ENCODE measurements at places on chromosomes 11 and 22. TPM values are rescaled to one million over a fixed set of nuclear protein-coding genes. Genes with fewer than 3 reads are reported as not detected.

Gene KRTAP5-7
- not detected for total RNA-seq

Gene MS4A3
- total RNA-seq, result not detected

Gene C11orf86
- not detected for total RNA-seq

Gene C11orf16
- total RNA-seq, result not detected

Gene TMPRSS13
- not detected for total RNA-seq

Gene LIN7C
- total RNA-seq, result 45.3 TPM

Gene APOL4
- 7.8 TPM for total RNA-seq

Gene MAPK11
- total RNA-seq, result 2.9 TPM

Gene TREH
- total RNA-seq, result not detected

Gene RAB1B
- total RNA-seq, result 86.4 TPM

Gene TYMP
- 44.3 TPM for total RNA-seq

GRCh38 chr22:42786606-42787356 is 66.1 kb upstream of the A4GALT start:
- H3K27me3 ChIP-seq, result no peaks in the 10 kb centered on the region
- H3K36me3 ChIP-seq, result no peaks in the 10 kb centered on the region
- no peak overlapping the region for H3K27ac ChIP-seq
- no peak overlapping the region for H3K4me3 ChIP-seq

GRCh38 chr22:29750559-29751538 is 16.0 kb downstream of the ZMAT5 start:
- peaks cover 22% of the 10 kb centered on the region for H3K36me3 ChIP-seq
- H3K27ac ChIP-seq, result no peak overlapping the region
- no peaks in the 10 kb centered on the region for H3K27me3 ChIP-seq

DNA sequence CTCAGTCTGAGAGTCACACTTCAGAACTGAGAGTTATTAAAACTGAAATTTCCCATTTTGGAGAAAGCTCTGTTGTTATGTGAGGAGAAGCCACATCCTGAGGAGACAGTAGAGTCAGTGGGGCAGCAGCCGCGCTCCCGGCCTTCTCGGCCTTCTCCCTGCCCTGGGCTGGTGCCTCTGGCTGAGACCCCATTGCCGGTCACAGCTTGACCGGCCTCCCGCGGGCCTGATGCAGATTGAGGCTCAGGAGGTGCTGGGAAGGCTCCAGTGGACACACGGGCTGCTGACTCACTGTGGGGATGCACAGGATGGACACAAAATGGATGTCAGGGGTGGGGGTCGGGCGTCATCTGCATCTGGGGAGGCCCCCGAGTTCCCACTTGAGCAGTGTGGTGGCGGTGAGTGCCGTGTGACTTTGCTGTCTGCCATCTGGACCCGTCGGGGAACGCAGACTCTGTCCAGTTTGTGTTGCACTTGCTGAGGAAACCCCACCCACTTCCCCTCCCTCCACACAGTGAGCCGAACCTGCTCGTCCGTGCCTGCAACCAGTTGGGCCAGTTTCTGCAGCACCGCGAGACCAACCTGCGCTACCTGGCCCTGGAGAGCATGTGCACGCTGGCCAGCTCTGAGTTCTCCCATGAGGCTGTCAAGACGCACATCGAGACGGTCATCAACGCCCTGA is 50.1 kb downstream of the MUC6 start:
- H3K4me1 ChIP-seq, result no peaks in the 10 kb centered on the region
- H3K27ac ChIP-seq, result no peak overlapping the region
- H3K27me3 ChIP-seq, result no peaks in the 10 kb centered on the region
- peaks cover 87% of the 10 kb centered on the region for H3K36me3 ChIP-seq
- no peak overlapping the region for H3K4me3 ChIP-seq

DNA sequence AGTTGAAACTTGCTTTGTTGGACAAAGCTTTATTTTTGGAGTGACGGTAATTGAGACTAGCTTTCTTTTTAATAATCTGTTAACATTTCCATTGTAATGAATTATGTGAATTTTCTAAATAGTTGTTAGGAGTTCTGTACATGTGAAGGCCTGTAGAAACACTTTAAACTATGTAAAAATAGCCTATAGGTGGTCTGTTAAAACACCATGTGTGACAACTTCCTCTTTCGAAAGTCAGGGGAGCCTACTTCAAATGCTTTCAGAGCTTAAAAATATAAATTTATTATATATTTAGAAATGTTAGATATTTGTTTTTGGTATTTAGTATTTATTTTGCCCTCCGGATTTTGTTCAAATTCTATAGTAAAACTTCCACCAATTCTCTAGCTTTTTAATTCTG is 28.7 kb downstream of the DDIAS start:
- no peaks in the 10 kb centered on the region for H3K4me1 ChIP-seq
- no peaks in the 10 kb centered on the region for H3K36me3 ChIP-seq
- no peak overlapping the region for H3K4me3 ChIP-seq
- no peak overlapping the region for H3K27ac ChIP-seq

- no peak overlapping the region for H3K4me3 ChIP-seq
- no peaks in the 10 kb centered on the region for H3K4me1 ChIP-seq
- H3K36me3 ChIP-seq, result no peaks in the 10 kb centered on the region
- no peak overlapping the region for H3K27ac ChIP-seq
These were observed 58.8 kb downstream of the FZD4 start for GRCh38 chr11:86896441-86896841.

GRCh38 chr22:45600790-45601730 is 70.6 kb upstream of the ATXN10 start:
- DNase-seq, result peak; percentile 66
- H3K4me1 ChIP-seq, result no peaks in the 10 kb centered on the region
- H3K36me3 ChIP-seq, result no peaks in the 10 kb centered on the region
- H3K27me3 ChIP-seq, result no peaks in the 10 kb centered on the region

DNA sequence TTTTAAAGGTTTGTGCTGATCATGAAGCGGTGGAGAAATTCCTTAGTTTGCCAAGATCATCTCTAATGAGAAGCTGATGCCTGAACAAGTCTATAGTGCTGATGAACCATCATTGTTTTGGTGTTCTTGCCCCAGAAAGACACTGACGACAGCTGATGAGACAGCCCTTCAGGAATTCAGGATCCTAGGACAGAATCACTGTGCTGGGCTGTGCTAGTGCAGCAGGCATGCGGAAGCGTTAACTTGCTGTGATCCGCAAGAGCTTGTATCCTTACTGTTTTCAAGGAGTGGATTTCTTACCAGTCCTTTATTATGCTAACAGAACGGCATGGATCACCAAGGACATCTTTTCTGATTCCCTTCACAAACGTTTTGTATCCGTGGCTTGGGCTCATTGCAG is 104.1 kb downstream of the TBC1D22A start:
- no peak overlapping the region for H3K4me3 ChIP-seq
- peaks cover 6% of the 10 kb centered on the region for H3K36me3 ChIP-seq
- H3K27me3 ChIP-seq, result no peaks in the 10 kb centered on the region
- DNase-seq, result no peak
- H3K4me1 ChIP-seq, result no peaks in the 10 kb centered on the region
- no peak overlapping the region for H3K27ac ChIP-seq

GRCh38 chr11:77654770-77655434 is 17.3 kb upstream of the CLNS1A start:
- no peaks in the 10 kb centered on the region for H3K27me3 ChIP-seq
- no peak overlapping the region for H3K27ac ChIP-seq
- H3K36me3 ChIP-seq, result no peaks in the 10 kb centered on the region
- no peak overlapping the region for H3K4me3 ChIP-seq
- H3K4me1 ChIP-seq, result no peaks in the 10 kb centered on the region
- no peak for DNase-seq

DNA sequence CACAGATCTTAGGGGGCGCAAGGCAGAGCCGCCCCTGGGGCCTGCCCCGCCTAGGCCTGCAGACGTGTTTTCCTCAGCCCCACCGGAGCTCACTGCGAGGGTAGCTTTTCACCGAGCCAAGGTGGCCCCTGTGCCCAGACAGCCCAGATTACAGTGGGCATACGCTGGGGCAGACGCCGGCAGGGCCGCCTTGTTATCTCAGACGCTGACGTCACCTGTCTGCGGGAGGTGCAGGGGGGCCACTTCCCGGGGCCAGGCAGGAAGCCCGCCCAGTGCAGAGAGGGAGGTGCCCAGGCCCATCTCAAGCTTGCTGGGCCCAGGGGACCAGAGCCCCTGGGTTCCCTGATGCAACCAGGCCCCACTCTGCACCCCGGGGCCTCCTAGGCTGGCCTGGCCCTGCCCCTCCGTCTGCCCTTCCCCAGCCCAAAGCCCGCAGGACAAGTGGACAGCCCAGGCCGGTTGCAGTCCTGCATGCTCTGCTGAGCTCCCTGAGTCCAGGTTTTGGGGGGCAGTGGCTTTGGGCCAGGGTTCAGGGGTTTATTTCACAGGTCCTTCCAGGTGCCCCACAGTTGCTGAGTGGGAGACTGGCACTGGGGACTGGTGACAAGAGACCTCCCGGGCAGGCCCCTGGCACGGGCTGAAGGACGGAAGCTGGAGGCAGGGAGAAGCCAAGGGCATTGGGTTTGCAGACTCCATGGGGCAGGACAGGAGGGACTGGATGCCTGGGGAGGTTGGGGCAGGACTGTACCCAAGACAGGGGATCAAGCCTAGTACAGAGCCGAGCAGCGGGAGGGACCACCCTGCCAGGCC is 38.6 kb downstream of the IGF2 start:
- no peaks in the 10 kb centered on the region for H3K36me3 ChIP-seq
- H3K4me3 ChIP-seq, result no peak overlapping the region
- H3K27me3 ChIP-seq, result no peaks in the 10 kb centered on the region
- H3K4me1 ChIP-seq, result peaks cover 17% of the 10 kb centered on the region

GRCh38 chr11:83257761-83258168 is 28.4 kb downstream of the CCDC90B start:
- no peak for DNase-seq
- no peaks in the 10 kb centered on the region for H3K27me3 ChIP-seq
- no peak overlapping the region for H3K27ac ChIP-seq
- peaks cover 10% of the 10 kb centered on the region for H3K36me3 ChIP-seq

DNA sequence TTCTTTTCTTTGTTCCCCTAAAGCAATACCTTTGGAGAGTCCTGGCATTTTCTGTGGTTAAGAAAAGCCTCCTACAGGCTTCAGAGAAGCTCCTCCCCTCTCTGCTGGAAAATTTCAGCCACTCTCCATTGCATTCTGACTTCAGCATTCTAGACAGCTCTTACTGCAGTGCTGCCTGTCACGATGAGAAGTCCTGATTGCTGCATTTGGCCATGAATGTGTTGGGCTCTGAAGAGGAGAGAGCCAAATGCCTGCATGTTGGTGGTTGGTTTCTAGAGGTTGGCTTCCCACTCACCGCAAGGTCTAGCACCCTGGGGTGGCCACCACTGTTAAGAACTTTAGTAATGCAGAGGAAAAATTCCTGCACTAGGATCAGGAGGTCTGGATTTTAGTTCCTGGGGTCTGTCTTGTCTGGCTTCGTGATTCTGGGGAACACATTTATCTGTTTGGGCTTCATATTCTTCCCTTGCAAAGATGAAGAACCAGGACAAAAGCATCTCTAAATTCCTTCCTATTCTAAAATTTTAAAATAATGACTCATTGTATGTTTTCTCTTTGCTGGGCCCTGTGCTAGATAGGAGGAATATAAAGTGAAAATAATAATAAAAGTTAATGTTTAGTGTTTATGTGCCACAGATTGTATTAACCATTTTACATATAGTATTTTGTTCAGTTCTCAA is 38.1 kb downstream of the COA4 start:
- H3K4me1 ChIP-seq, result no peaks in the 10 kb centered on the region
- H3K4me3 ChIP-seq, result no peak overlapping the region
- H3K27ac ChIP-seq, result no peak overlapping the region
- no peaks in the 10 kb centered on the region for H3K27me3 ChIP-seq
- H3K36me3 ChIP-seq, result peaks cover 11% of the 10 kb centered on the region

DNA sequence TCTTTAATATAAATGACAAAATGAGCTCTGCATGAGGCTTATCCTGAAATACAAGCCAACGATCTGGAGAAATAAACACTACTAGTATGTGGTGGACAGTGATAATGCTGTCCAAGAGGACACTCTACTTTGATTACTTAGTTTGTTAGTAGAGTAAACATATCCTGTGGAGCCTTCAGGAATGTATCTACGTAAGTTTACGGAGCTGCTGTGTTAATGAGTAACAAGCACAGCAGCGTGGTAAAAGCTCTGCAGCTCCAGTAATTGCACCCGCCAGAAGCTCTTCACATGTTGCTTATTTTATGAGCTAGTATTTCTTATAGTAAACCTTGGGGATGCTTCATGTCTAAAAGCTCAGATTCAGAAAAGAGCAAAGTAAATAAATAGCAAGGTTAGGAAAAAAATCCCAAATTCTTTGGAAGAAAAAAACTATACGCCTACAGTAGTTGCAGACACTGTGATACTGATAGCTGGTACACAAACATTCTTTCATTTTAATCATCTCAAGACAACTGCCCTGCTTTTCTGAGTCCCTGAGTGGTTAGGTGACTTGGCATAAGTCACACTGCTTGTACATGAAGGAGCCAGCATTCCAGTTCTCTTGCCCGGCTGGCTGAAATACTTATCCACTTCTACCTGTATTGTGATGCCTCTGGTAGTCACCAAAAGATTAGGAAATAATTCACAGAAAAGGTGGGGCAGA is 32.7 kb upstream of the CCDC34 start:
- peak overlapping the region; percentile 52 for H3K27ac ChIP-seq
- no peaks in the 10 kb centered on the region for H3K36me3 ChIP-seq
- DNase-seq, result no peak
- peaks cover 56% of the 10 kb centered on the region for H3K4me1 ChIP-seq
- no peak overlapping the region for H3K4me3 ChIP-seq

Data from sigmoid colon (tissue), 7 donors.